ENCODE measurements at places on chromosomes 16 and 17.

DNA sequence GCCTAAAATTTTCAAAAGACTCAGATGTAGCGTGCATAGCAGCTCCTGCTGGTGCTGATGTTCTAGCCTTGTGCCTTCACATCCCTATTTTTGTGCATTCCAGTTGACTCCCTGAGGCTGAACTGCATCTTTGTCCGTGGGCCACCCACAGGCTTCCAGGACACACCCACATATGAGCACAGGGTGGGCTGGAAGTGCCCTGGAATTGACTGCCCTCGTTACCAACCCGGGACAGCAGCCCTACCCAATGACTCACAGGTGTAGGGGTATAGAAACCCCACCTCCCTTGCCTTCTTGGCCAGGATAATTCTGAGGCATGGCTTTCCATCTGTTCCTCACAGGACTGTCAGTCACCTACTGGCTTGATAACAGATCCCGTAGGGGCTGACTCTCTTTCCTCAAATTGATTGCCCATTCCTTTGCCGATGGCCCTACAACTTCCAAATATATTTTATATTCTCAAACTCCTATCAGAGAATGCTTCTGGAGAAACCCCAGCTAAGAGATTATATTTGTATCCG, 65.9 kb upstream of the CDH13 start:
- DNase-seq = no peak

- peak; percentile 27 for DNase-seq
Measured at GRCh38 chr16:7025616-7026190, 306.9 kb upstream of the RBFOX1 start.

- DNase-seq = no peak
Measured at GRCh38 chr17:17366941-17367875, 64.0 kb downstream of the NT5M start.

DNA sequence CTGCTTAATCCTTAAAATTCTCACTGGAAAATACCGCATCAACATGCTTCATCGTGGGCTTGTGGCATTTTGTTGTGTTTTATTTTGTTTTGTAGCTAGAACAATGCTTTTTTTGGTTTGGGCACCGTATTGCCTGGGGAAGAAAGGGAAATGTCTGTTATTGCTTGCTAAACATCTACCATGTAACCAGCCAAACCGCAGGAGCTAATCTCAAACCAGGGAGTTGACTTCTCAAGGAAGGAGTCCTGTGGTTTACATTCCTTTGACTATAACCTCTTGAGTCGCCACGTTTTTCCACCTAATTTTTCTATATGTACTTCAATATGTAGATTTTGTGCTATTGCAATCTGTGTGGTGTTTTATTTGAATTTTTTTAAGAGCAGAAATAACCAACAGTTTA, 593.5 kb upstream of the SOX9 start:
- DNase-seq = no peak

DNA sequence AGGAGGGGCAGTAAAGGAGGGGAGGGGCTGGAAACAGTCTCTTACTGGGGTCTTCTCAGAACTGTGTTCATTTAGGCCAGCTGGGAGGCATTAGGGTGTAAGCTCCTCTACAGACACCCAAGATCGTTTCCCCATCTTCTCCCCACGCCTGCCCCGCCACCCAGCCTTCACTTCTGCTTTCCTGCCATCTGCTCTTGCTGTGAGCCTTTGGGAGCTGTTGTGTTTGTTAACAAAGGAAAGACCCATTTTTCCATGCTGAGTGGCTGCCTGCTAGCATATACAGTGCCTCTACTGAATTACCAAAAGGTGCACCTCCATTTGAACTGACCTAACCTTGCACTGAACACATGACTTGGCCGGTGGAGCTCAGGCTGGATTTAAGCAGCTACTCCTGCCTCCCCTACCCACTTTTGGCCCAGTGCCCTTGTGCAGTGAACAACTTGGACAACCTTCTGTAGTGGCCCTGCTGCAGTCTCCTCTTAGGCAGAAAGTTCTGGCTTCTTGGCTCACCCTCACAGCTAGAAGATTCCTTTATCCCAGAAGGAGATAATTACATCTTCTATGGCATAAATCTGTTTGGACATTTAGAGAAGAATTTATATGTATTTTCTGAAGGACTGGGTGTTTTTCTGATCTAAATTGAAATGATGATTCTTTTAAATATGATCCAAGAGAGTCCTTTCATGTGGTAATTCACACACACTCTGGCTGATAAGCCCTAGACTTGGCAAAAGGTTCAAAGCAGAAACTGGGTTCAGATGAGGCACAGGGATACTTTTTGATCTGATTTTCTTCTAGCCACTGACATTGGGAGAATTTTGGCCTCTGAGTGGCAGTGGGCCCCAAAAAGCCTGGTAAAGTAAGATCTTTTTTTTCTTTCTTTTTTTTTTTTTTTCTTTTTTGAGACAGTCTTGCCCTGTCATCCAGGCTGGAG, 81.9 kb upstream of the HNF1B start:
- no peak for DNase-seq

GRCh38 chr17:78970834-78971755, 8.6 kb downstream of the LGALS3BP start:
- peak; percentile 82 for DNase-seq

DNA sequence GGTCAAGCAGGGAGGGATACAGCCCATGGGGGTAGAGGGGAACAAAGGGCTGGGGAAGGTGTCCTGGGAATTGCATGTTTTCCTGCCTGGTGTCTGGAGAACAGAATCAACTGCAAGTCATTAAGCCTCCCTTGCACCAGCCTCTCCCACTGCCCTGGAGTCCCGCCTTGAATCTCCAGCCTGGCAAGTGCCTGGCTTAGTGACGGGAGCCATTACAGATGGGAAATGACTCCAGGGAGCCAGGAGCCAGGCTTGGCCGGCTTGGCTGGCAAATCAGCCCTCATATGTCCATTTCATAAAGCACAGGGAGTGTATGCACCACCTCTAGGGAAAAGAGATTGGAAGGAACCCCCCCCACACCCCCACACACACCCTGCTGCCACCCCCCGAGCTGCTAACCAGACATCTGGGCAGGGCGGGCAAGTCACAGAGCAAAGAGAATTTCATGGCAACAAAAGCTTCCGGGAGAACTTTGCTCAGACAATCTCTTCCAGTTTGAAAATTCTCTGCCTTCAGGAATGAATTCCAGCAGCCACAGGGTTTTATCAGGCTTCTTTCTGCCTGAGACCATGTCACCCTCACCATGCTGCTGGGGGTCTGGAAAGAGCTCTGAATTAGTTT, 127.7 kb downstream of the NTN1 start:
- no peak for DNase-seq

GRCh38 chr16:21950782-21951521, 2.2 kb upstream of the UQCRC2 start:
- peak; percentile 62 for DNase-seq

DNA sequence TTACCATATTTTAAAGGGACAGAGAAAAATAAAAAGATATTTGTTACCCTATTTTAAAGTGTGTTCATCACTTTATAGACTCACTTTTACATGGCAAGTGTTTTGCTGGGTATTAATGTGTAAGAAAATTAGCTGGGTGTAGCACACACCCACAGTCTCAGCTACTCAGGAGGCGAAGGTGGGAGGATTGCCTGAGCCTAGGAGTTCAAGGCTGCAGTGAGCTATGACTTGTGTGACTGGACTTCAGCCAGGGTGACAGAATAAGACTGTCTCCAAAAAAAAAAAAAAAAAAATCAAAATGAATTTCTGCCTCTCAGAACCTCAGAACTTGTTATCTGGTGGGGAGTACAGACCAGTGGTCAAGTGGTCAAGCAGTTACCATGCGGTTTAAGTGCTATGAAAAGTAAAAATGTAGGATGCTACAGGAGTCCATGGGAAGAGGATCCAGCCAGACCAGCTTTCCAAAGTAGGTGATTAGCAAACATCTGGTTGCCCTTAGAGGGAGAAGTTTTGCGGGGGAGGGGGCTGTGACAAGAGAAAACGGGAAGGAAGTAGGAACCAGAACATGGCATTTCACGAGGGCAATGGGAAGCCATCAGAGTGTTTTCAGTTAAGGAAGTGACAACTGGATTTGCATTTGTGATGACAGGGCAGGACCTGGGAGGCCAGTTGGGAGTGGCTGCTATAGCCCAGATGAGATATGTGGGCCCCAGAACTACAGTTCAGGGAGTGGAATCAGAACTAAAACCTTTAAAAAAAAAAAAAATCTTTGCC, 13.9 kb downstream of the CNEP1R1 start:
- no peak for DNase-seq

- DNase-seq = peak; percentile 65
Measured at GRCh38 chr17:83103200-83103942, 24.0 kb downstream of the METRNL start.

- DNase-seq = no peak
Measured at GRCh38 chr16:24839347-24839972, 6.3 kb upstream of the SLC5A11 start.

GRCh38 chr16:24775455-24775854, 46.0 kb downstream of the TNRC6A start:
- peak; percentile 65 for DNase-seq

- peak; percentile 48 for DNase-seq
Measured at GRCh38 chr16:53952215-53953208, 248.6 kb downstream of the FTO start.

DNA sequence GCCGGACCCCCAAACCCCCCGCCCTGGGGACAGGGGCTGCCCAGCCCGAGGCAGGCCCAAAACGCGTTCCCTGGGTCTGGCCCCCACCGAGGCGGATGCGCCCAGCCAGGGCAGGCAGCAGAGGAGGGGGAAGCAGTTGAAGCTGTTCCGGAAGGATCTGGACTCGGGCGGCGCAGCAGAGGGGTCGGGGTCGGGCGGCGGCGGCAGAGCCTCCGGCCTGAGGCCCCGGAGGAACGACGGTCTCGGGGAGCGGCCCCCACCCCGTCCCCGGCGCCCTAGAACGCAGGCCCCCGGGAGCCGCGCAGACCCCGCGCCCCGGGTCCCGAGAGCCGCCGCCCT, 22.9 kb upstream of the ZFPM1 start:
- no peak for DNase-seq

DNA sequence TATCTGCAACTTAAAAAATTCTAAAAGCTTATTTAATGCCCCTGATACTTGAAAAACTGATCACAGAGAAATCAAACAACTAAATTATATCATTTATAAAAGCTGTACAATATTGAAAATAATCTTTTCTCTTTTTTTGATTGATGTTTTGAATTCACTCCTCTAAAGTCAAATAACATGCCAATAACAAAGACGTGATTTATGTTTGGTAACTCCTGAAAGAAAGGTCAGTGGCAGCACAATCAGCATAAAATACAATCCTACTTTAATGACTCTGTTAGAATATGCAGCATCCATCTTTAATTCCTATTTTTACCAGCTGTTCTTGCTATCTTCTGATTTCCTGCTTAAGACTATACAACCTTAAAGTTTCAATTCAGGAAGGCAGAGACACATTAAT, 50.7 kb upstream of the NACA2 start:
- DNase-seq = no peak

- DNase-seq = peak; percentile 84
Measured at GRCh38 chr17:64327201-64327930, 63.3 kb downstream of the PECAM1 start.

DNA sequence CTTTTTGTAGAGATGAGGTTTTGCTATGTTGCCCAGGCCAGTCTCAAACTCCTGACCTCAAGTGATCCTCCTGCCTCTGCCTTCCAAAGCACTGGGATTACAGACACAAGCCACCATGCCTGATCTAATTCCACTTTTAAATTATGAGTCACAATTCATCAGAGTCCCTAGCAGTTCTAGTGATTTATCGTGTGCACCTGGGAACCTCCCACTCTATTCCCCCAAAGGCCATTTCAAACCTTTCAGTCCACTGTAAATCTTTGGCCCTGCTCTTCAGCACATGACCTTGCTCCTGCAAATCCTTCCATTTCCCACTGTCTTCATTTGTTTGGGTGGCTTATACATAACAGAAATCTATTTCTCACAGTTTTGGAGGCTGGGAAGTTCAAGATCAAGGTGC, 73.0 kb downstream of the HS3ST2 start:
- no peak for DNase-seq

- DNase-seq = no peak
Measured at GRCh38 chr16:13429416-13429815, 490.5 kb upstream of the ERCC4 start.

- DNase-seq = no peak
Measured at GRCh38 chr16:29760567-29761279, 14.9 kb upstream of the C16orf54 start.

GRCh38 chr16:11056993-11057649, 112.8 kb downstream of the CLEC16A start:
- no peak for DNase-seq

DNA sequence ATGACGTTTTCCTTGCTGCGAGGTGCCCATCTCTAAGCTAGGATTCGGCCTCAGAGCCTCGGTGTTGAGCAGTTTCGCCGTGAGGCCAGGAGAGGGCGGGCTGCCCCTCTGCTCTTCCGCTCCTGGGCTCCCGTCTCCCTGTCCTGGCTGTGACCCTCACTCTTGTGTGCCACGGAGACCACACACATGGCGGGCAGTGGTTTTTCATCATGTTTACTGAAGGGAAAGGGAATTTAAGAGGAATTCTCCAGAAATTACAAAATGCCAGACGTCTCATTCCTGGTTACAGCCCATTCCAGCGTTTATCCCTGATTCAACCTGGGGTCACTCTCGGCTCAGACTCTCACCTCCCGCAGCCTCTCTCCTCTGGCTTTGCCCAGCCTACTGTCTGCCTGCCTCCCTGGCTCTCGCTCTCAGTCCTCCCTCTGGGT, 96.8 kb upstream of the ELAC2 start:
- DNase-seq = peak; percentile 37

DNA sequence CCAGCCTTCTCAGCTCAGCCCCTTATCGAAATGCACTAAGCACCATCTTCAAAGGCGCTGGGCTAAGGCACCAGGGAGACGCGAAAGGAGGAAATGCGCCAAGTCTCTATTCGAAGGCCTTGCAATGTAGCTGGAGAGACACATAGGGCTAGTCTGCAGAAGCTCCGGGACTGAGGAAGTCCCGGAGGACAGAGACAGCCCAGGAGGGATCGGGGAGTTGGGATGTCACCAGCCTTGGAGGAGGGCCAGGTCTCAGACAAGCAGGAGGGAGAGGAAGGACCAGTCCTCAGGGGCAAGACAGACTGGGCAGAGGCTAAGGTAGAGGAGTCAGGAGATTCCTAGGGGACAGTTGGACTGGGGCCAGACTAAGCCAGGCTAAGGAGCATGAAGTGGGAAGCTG, 8.5 kb downstream of the C17orf100 start:
- DNase-seq = no peak

GRCh38 chr16:72197545-72197944, 25.6 kb upstream of the PMFBP1 start:
- no peak for DNase-seq

- DNase-seq = no peak
Measured at GRCh38 chr17:66787914-66788313, 47.0 kb upstream of the CACNG5 start.

GRCh38 chr17:50471009-50471905, 2.6 kb upstream of the CHAD start:
- DNase-seq = no peak

Measured in cardiac fibroblast (primary cell).